Glutamatergic neuron (in vitro differentiated cells): ENCODE measurements at places on chromosomes 6 and 20.

- no peak overlapping the region for H3K4me3 ChIP-seq
- peaks cover 2% of the 10 kb centered on the region for H3K27me3 ChIP-seq
- H3K4me1 ChIP-seq = peaks cover 2% of the 10 kb centered on the region
These were observed 130.5 kb downstream of the CEBPB start for GRCh38 chr20:50320901-50321796.

GRCh38 chr6:12339022-12339421 is 48.9 kb downstream of the EDN1 start:
- no peaks in the 10 kb centered on the region for H3K36me3 ChIP-seq
- DNase-seq = no peak
- H3K4me1 ChIP-seq = no peaks in the 10 kb centered on the region
- peaks cover 2% of the 10 kb centered on the region for H3K27me3 ChIP-seq

DNA sequence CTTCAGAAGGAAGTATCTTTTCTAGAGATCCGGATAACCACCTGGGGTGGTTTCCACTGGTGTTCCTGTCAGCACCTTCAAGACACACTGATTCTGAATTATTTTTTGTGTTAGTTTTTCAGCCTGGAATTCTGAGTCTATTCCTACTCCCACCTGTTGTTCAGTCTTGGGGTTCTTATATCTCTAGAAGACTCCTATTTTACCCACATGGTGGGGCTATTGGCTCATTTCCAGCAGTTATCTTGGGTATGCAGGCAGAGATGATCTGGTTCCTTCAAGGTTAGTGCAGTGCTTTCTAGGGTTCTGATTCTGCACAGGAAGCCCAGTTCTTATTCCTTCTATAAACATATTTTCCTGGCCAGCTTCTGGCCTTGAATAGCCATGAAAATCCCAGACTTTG is 175.6 kb upstream of the PDE7B start:
- H3K4me3 ChIP-seq = no peak overlapping the region
- no peak overlapping the region for H3K27ac ChIP-seq
- no peaks in the 10 kb centered on the region for H3K27me3 ChIP-seq
- no peaks in the 10 kb centered on the region for H3K4me1 ChIP-seq
- no peaks in the 10 kb centered on the region for H3K36me3 ChIP-seq

DNA sequence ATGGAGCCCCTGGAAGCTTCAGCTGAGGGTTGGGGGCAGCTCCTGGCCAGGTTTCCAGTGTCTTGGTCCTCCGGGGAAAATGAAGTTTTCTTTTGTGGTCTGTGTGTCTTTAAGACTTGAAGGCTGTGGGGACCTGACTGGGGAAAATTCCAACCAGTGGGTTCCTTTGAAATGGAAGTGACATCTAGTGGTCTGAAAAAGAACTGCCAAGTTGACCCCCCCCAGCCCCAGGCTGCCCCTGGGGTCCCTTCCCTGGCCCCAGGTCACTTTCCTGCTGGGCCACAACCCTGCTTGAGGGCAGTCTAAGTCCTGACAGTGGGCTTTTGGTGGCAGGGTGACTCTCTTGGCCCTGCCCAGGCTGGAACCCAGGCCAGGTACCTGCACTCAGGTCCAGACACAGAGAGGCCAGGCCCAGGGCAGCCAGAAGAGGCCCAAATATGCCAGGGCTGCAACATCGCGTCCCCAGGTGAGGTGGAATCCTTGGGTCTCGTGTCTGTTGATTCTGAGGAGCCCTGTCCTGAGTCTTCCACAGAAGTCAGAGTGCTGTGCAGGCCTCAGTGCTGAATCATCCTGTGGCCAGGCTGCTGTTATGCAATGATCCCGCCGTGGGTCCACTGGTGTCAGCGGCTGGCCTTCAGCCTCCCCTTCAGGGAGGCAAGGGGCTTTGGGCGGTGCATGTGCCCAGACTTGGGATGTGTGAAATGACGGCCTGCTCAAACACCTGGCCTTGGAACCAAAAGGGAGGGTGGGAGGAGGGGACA is 68.4 kb downstream of the VEGFA start:
- H3K27ac ChIP-seq = no peak overlapping the region
- DNase-seq = no peak
- peaks cover 4% of the 10 kb centered on the region for H3K27me3 ChIP-seq
- H3K36me3 ChIP-seq = no peaks in the 10 kb centered on the region
- H3K4me1 ChIP-seq = peaks cover 20% of the 10 kb centered on the region

GRCh38 chr20:8693709-8694108 is 375.2 kb upstream of the PLCB4 start:
- H3K4me1 ChIP-seq = no peaks in the 10 kb centered on the region
- H3K27ac ChIP-seq = no peak overlapping the region
- no peak for DNase-seq
- H3K36me3 ChIP-seq = no peaks in the 10 kb centered on the region
- no peaks in the 10 kb centered on the region for H3K27me3 ChIP-seq

DNA sequence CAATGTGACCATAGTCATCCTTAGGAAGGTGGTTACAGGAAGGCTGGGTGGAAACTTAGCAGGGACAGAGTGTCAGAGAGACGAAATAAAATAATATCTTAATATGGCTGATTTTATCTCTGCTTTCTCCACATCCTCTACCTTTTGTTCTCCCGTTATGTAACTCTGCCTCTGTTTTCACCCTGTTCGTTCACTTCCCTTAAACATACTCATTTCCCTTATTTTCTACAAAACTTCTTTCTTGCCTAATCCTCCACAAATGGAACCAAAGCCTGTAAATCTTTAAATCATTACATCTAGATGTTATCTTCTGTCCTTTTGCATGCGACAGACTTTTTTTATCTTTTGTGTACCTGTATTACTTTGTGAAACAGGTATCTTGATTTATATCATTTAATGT is 23.3 kb upstream of the CRIP3 start:
- no peaks in the 10 kb centered on the region for H3K36me3 ChIP-seq
- H3K4me1 ChIP-seq = no peaks in the 10 kb centered on the region
- no peak overlapping the region for H3K4me3 ChIP-seq
- DNase-seq = no peak
- H3K27ac ChIP-seq = no peak overlapping the region
